ENCODE measurements at places on chromosomes 11 and 22. TPM values are rescaled to one million over a fixed set of nuclear protein-coding genes. Genes with fewer than 3 reads are reported as not detected.

INS gene
- 0.62 TPM for total RNA-seq

TIMP3 gene
- 4.0 TPM for total RNA-seq

POU2AF1 gene
- total RNA-seq: 0.27 TPM

CRYAB gene
- total RNA-seq: 1.4 TPM

MAPK11 gene
- total RNA-seq: 2.3 TPM

TEX54 gene
- total RNA-seq: not detected

DNA sequence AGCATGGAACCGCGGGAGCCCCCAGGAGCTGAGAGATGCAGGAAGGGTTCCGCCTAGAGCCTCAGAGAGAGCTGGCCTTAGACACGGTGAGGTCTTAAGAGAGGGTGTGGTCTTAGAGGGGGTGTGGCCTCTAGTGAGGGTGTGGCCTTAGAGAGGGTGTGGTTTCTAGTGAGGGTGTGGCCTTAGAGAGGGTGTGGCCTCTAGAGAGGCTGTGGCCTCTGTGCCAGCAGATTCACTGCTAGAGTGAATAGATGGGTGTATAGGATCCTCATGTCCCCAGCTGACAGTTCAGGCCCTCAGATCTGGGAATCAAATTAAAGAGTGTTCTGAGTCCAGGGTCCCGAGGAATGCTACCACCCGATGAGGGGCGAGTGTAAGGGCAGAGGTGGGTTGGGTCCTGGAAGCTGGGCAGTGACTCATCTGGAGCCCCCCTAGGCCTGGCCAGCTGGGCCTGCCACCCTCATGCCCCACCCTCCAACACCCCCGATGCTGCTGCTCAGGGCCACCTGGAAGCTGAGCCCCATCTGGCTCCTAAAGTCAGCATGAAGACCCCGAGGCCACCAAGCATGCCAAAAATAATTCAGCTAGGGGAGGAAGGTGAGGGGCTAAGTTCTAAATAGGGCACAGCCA is 49.5 kb downstream of the IGF2 start:
- H3K4me1 ChIP-seq: no peaks in the 10 kb centered on the region
- H3K36me3 ChIP-seq: peaks cover 4% of the 10 kb centered on the region
- H3K27ac ChIP-seq: no peak overlapping the region
- peak; percentile 61 for DNase-seq

DNA sequence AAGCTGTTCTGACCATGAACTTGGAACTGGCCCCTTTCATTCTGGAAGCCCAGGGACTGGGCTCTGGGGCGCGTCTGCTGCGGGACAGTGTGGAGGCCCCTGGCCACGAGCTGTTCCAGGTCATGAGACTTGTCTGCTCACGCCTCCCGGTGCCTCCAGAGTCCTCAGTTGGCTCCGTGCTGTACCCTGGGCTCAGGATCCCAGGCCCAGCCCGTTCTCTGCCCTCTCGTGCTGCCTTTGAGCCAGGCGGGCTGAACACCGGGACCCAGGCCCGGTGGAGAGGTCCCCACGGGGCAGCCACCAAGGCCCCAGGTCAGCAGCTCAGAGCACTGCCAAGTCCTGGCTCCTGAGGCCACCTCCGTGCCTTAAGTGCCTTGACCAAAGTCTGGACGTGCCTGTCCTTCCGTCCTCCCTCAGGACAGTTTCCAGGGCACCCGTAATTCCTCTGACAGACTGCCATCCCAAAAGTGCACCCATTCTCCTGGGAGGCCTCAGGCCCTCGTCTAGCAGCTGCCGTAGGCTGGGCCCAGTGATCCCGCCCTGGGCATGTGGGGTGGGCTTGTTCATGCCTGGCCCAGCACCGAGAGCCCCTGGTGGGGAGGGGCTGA is 36.3 kb upstream of the PPARA start:
- no peak for DNase-seq
- no peak overlapping the region for H3K4me3 ChIP-seq
- no peak overlapping the region for H3K27ac ChIP-seq

- peaks cover 100% of the 10 kb centered on the region for H3K27me3 ChIP-seq
- DNase-seq: no peak
- no peaks in the 10 kb centered on the region for H3K4me1 ChIP-seq
- H3K36me3 ChIP-seq: no peaks in the 10 kb centered on the region
- H3K27ac ChIP-seq: no peak overlapping the region
Observed at GRCh38 chr22:22089459-22090308, 107.1 kb upstream of the TOP3B start.

DNA sequence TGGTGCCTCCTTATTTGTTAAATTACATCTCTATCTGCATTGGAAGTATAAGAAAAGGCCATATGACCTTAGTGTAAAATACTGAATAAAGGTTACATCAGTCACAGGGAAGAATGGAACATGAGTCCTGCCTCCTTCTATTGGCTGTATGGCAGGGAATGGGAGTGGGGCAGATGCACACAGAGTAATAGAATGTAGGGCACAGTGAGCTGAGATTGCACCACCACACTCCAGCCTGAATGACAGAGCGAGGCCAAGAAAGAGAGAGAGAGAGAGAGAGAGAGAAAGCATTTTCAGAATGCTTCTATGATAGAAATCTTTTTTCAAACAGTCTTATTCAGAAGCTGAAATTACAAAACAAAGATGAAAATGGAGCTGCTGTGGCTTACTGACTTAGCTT is 58.8 kb downstream of the SLN start:
- no peak overlapping the region for H3K4me3 ChIP-seq
- DNase-seq: no peak
- no peaks in the 10 kb centered on the region for H3K36me3 ChIP-seq
- peak overlapping the region; percentile 24 for H3K27ac ChIP-seq
- peaks cover 46% of the 10 kb centered on the region for H3K4me1 ChIP-seq
- H3K27me3 ChIP-seq: no peaks in the 10 kb centered on the region

GRCh38 chr22:30864441-30865420 is 103.8 kb downstream of the MORC2 start:
- no peaks in the 10 kb centered on the region for H3K27me3 ChIP-seq
- H3K27ac ChIP-seq: no peak overlapping the region
- no peak overlapping the region for H3K4me3 ChIP-seq
- H3K36me3 ChIP-seq: no peaks in the 10 kb centered on the region
- H3K4me1 ChIP-seq: peaks cover 3% of the 10 kb centered on the region
- no peak for DNase-seq

- H3K4me1 ChIP-seq: peaks cover 5% of the 10 kb centered on the region
- no peak overlapping the region for H3K27ac ChIP-seq
- H3K36me3 ChIP-seq: no peaks in the 10 kb centered on the region
- H3K4me3 ChIP-seq: no peak overlapping the region
- H3K27me3 ChIP-seq: peaks cover 28% of the 10 kb centered on the region
Observed at GRCh38 chr11:67322049-67322448, 18.7 kb downstream of the SSH3 start.

DNA sequence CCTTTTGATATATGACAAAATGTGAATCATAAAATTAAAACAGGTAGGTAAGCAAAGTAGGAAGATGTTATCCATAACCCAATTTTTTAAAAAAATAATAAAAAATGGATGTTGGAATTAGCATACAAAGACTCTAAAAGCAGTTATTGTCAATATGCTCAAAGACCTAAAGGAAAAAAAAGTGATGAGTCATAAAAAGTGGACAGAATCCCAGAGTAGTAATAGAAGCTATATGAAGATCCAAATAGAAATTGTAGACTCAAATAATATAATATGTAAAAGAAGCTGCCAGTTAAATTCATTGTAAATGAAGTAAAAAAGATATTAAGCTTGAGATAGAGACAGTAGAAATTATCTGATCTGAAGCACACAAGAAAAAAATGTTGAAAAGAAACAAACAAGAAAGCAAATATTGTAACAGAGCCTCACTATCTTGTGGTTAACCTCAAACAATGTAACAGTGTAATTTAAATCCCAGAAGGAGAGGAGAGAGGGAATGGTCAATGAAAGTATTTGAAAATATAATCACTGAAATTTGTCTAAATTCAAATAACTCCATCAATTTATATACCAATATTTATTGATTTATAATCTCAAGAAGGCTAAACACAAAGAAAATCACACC is 773.4 kb upstream of the RAG2 start:
- no peaks in the 10 kb centered on the region for H3K4me1 ChIP-seq
- H3K27ac ChIP-seq: no peak overlapping the region

DNA sequence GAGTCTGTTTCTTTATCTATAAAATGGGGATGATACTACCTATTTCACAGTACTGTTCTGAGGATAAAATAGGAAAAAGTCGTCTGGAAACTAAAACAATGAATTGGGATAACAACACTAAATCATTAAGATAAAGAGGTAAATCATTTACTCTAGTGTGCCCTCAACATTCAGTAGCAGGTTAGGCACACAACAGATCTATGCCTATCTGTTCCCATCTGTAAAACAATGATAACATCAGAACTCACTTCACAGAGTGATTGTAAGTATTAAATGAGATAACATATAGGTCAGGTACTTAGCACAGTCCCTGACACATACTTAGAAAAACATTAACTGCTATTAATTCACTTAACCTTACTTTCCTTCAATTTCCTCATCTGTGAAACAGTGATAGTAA is 36.9 kb downstream of the PAK1 start:
- no peaks in the 10 kb centered on the region for H3K36me3 ChIP-seq
- no peak overlapping the region for H3K4me3 ChIP-seq
- H3K27me3 ChIP-seq: no peaks in the 10 kb centered on the region
- no peak overlapping the region for H3K27ac ChIP-seq
- DNase-seq: no peak
- H3K4me1 ChIP-seq: peaks cover 71% of the 10 kb centered on the region

DNA sequence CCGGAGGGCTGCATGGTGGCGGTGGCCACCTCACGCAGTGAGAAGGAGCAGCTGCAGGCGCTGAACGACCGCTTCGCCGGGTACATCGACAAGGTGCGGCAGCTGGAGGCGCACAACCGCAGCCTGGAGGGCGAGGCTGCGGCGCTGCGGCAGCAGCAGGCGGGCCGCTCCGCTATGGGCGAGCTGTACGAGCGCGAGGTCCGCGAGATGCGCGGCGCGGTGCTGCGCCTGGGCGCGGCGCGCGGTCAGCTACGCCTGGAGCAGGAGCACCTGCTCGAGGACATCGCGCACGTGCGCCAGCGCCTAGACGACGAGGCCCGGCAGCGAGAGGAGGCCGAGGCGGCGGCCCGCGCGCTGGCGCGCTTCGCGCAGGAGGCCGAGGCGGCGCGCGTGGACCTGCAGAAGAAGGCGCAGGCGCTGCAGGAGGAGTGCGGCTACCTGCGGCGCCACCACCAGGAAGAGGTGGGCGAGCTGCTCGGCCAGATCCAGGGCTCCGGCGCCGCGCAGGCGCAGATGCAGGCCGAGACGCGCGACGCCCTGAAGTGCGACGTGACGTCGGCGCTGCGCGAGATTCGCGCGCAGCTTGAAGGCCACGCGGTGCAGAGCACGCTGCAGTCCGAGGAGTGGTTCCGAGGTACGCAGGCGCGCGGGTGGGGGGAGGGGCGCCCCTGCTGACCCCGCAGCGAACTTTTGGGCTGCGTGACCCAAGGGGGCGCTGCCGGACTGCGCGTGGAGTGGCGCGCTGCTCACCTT is 670 bp downstream of the NEFH start:
- H3K27me3 ChIP-seq: peaks cover 66% of the 10 kb centered on the region
- DNase-seq: peak; percentile 64
- H3K4me1 ChIP-seq: peaks cover 42% of the 10 kb centered on the region
- peaks cover 5% of the 10 kb centered on the region for H3K36me3 ChIP-seq

DNA sequence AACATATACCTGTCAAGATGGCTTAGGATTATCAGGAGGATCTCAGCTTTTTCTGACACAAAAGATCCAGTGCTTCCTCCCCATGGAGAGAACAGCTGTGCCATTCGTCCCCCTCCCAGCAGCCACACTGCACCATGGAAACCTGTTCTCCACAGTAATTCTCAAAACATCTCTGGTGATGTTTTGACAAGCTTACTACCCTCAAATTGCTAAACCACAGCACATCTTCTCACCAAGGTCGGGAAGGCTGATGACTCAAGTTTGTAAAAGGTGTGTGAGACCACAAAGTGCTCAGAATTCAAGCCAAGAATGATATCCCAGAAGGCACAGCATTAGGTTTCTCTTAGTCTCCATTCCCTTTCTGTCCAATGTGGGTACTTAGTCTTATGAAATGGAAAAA is 3.9 kb upstream of the RAB38 start:
- H3K27ac ChIP-seq: no peak overlapping the region
- H3K4me1 ChIP-seq: peaks cover 27% of the 10 kb centered on the region
- DNase-seq: no peak
- no peaks in the 10 kb centered on the region for H3K27me3 ChIP-seq

DNA sequence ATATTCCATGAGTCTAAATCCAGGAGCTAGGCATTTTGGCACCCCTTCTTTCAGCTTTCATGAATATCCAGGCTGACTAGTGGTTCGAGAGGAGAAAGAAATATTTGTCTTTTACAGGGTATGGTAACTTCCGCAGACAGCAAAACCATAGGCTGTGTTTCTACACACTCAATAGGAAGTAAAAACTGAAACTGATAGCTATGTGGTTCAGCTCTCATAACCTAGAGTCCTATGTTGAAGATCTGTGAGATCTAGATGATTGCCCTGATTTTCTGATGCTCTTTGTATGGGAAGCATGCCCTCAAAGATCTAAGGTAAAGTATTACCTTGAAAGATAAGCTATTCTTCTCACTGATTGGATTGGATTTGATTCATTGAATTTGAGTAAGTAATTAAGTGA is 118.3 kb downstream of the CD44 start:
- no peaks in the 10 kb centered on the region for H3K27me3 ChIP-seq
- no peak for DNase-seq
- H3K36me3 ChIP-seq: no peaks in the 10 kb centered on the region
- H3K27ac ChIP-seq: no peak overlapping the region
- H3K4me1 ChIP-seq: no peaks in the 10 kb centered on the region

- no peaks in the 10 kb centered on the region for H3K27me3 ChIP-seq
- no peak overlapping the region for H3K27ac ChIP-seq
- no peaks in the 10 kb centered on the region for H3K36me3 ChIP-seq
- no peak overlapping the region for H3K4me3 ChIP-seq
Observed at GRCh38 chr11:75734491-75735180, 17.0 kb downstream of the MOGAT2 start.

- no peak for DNase-seq
- peaks cover 19% of the 10 kb centered on the region for H3K27me3 ChIP-seq
- H3K36me3 ChIP-seq: no peaks in the 10 kb centered on the region
- no peak overlapping the region for H3K27ac ChIP-seq
- no peaks in the 10 kb centered on the region for H3K4me1 ChIP-seq
- H3K4me3 ChIP-seq: no peak overlapping the region
Observed at GRCh38 chr22:33112580-33112979, 54.4 kb upstream of the SYN3 start.

GRCh38 chr11:44945666-44946065 is 5.0 kb downstream of the TP53I11 start:
- no peak overlapping the region for H3K4me3 ChIP-seq
- H3K36me3 ChIP-seq: peaks cover 4% of the 10 kb centered on the region
- H3K4me1 ChIP-seq: peaks cover 57% of the 10 kb centered on the region
- no peak for DNase-seq
